ENCODE measurements at places on chromosomes 3 and 15.

DNA sequence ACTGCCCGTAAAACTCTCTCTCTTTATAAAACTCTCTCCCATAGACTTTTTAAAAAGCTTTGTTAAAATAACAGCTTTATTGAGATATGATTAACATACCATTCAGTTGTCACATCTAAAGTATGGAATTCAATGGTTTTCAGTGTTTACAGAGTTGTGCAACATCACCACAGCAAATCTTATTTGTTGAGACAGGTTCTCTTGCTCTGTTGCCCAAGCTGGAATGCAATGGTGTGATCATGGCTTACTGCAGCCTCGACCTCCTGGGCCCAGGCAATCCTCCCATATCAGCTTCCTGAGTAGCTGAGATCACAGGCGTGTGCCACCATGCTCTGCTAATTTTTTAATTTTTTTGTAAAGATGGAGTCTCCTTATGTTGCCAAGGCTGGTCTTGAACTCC lies 35.9 kb upstream of the TRAK1 start:
- no peak for DNase-seq

- DNase-seq, result no peak
Observed at GRCh38 chr15:68603216-68603595, 24.4 kb downstream of the CORO2B start.

DNA sequence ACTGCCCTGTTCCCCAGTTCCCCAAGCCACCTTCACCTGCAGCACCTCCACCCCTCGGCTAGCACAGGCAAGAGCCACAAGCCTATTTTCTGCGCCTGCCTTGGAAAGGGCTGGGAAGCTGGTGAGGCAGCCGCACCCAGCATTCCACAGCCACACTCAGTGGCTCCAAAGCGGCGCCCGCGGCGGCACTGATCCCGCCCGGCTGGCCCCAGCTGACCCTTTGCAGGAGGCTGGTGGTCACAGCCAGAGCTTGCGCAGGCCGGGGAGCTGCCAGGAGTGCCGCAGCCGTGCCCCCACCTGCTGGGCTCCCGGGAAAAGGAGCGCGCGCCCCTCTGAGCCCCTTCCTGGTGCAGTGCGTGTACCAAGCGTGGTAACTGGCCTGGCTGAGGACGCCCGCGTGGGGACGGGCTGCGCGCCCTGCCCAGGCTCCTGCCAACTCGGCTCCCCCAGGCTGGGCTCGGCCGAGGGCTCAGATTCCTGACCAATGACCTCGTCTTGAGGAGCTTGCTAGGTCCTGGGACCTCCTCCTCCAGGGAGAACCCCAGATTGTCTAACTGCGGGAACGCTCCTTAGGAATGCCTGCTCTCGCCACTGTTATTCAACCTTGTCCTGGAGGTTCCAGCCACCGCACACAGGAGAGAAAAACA lies 13.3 kb downstream of the GRAMD2A start:
- DNase-seq, result no peak

GRCh38 chr3:72553298-72553697 lies 294.9 kb downstream of the SHQ1 start:
- no peak for DNase-seq
